RWPE1 (cell line): ENCODE measurements at places on chromosomes 3 and 15.

DNA sequence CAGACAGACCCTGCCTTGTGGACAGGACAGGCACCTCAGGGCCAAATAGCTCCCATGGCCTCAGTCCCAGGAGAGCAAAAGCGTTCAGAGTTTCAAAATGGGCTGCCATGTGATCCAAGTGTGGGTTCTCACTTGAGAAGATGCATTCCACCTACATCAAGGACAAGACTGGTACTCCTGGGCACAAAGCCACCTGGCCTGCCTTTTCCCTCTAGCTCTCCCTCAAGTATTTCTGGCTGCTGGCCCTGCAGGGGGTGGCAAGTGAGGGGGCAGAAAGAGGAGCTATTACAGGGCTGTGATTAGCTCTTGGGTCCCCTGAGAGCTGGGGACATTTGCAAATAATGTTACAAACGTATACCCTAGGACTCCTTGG is 6.5 kb upstream of the COL7A1 start:
- DNase-seq: no peak

DNA sequence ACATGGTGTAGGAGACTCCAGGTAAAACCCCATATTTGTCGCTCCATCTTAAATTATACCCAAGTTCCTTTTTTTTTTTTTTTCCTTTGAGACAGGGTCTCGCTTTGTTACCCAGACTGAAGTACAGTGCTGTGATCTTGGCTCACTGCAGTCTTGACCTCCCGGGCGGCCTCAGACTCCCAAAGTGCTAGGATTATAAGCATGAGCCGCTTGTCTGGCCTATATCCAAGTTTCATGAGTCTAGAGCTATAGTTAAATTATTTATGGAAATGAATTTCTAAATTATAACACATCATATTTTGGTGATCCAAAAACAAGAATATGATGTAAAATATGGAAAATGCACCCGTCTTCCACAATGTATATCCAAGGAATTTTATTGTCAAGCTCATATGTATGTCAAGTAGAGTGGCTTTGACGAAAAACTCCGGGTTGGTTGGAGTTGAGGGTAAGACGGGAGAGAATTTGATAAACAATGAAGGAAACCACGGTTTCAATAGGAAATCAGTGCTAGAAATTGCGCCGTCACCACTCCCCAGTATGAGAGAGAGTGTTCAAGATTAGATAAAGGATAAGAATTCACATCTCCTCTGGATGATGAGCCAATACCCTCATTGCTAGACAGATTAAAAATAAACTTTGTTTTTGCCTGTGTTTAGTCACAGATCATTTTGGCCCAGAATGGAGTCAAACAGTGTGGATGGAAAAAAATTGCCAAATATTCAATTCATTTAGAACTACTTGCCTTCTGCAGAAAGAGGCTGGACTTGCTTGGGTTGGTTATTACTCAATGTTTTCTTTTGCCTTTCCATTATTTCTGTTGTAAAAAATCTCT is 209.2 kb upstream of the NR2F2 start:
- DNase-seq: no peak

DNA sequence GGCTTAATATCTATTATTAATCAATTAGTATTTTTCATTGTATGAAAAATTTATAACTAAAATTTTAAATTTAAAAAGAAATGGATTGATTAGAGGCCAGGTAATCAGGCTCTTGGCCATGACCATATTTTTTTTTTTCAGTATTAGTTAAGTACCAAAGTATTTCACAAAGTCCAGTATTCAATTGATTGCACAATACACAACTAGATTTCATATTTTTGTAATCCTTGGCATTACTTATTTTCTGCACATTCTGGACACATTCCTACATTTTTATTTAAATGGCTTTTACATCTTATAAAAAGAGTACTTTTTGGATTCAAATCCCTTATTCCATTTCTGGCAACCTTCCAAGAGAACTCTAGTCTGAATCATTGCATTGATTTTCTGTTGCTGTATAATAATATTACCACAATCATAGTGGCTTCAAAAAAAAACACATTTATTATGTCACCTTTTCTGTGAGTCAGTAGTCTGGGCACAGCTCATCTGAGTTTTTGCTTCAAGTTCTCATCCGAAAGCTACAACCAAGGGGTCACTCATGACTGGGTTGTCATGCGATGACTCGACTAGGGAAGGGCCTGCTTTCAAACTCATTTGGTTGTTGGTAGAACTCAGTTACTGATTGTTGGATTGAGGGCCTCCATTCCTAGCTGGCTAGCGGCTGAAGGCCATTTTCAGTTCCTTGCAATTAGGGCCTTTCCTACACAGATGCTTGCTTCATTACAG is 90.7 kb downstream of the CNTN6 start:
- DNase-seq: peak; percentile 3

DNA sequence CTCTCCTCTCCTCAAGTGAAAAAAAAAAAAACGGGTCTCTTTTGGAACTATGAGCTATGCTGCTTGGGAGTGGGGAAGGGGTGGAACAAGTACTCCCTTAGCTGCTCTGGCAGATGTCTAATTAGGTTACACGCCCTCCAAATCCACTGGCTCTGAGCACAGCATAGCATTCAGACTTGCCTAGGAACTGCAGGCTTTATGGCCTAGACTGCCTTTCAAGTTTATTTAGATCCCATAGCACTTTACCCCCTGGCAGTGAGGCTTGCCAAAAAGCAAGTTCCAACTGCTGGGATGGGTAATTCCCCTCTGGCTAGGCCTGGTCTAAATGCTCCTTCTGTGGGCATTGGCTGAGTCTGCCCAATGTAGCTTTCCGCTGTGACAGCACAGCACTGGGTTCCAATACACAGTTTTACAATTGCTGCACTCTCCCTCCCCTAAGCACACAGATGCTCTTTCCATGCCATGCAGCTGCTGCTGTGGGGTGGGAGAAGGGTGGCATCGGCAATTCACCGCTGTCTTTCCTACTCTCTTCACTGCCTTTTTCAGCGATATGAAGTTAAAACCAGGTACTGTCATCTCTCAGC is 152.8 kb downstream of the KCNAB1 start:
- DNase-seq: no peak

- DNase-seq: peak; percentile 77
These were observed 5.7 kb upstream of the FBLN2 start for GRCh38 chr3:13543253-13543652.

DNA sequence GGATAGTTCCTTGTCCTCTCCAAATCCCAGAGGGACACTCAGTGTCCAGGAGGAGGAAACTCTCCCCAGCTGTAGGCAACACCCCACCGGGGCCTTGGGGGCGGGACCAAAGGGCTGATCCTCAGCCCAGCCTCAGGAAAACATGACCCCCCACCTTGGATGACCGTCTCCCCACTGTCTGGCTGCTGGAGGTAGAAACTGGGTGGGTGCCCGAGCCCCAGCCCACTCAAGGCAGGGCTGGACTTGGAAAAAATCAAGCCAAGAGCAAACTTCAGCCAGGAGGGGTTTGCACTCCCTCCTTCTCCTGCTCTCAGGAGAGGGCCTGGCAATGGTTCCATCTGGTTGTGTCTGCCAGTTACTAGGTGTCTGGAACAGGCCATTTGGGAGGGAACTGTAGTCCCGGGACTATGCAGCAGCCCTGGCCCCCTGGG is 3.6 kb upstream of the RASL12 start:
- no peak for DNase-seq

DNA sequence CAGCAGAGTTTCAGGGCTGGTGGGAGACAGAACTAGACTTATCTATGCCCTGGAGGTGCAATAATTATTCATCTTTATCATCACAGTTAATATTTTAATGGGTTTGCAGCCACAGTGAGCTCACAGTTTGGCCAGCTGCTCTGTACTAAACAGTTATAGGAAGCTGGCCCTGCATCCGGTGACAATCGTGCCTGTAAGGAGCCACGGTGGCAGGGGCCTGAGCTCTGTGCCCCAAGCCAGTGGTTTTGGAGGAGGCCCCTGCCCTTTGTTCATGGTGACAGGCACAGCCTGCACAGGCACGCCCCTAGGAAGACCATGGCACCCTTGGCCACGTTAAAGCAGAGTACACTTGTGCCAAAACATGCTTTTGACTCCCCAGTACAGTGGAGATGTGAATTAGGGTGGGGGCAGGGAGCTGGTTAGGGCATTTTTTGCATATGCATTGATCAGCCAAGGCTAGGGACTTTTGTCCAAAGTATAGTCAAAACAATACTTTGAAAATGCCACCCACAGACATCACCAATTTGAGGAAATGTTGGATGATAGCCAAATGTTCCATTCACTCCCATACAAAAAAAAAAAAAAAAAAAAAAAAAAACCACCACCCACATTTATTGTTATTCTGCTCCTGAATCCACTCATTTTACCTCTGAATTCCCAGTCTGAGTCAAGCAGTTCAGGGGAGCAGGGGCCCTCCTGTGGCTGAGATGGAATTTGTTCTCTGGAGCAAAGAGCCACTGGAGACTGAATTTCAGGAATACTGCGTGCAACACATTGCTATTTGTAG is 3.4 kb upstream of the RFTN1 start:
- DNase-seq: peak; percentile 28

DNA sequence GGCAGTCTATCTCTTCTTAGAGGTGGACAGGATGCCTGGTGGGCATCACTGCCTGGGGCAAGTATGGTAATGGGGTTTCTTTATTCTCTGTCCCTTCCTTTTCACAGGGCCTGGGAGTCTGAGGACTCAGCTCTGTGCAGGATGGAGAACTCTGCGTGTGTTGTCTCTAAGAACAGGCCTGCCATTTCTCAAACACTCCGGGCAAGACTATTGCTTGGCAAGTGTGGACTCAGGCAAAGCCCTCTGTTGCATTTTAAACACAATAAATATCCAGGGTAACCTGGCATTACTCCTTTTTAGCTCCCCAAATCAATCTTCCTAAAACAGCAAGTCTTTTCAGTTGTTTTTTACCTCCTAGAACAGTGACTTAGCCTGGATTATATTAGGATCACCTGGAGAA is 185.1 kb upstream of the ROPN1 start:
- no peak for DNase-seq

- no peak for DNase-seq
These were observed 720.9 kb upstream of the SEMA6D start for GRCh38 chr15:46996359-46996758.
